ENCODE measurements at places on chromosomes 6 and 20.
A peak's percentile ranks its signal among the peaks of the same experiment; 100 is the strongest.

- no peaks in the 10 kb centered on the region for H3K36me3 ChIP-seq
- H3K27me3 ChIP-seq, result no peaks in the 10 kb centered on the region
- no peak overlapping the region for H3K27ac ChIP-seq
- no peak overlapping the region for H3K4me3 ChIP-seq
These were observed 47.8 kb downstream of the TFEB start for GRCh38 chr6:41687501-41688175.

GRCh38 chr6:16204653-16205376 lies 33.6 kb upstream of the GMPR start:
- H3K27ac ChIP-seq, result no peak overlapping the region
- no peaks in the 10 kb centered on the region for H3K36me3 ChIP-seq
- peaks cover 6% of the 10 kb centered on the region for H3K27me3 ChIP-seq
- no peak for DNase-seq
- H3K4me3 ChIP-seq, result no peak overlapping the region

DNA sequence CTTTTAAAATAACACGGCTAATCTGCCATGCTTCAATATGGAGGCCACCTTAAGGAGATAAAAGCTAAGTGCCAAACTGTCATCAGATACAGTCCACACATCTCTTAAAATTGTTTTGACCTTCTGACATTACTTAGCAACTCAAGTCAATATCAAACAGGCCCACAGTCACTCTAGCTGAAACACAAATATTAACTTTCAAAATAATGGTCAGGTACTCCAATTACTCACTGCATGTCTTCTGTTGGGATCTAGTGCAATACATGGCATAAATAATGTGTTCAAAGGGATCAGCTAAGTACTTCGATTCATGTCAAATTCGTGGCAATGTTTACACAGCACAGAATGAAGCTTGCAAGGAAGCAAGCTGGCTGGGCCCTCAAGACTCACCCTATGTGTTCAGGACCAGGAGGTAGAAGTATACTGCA lies 133.9 kb upstream of the BEND6 start:
- no peak overlapping the region for H3K27ac ChIP-seq
- H3K4me1 ChIP-seq, result peaks cover 7% of the 10 kb centered on the region
- H3K4me3 ChIP-seq, result no peak overlapping the region
- no peaks in the 10 kb centered on the region for H3K36me3 ChIP-seq

DNA sequence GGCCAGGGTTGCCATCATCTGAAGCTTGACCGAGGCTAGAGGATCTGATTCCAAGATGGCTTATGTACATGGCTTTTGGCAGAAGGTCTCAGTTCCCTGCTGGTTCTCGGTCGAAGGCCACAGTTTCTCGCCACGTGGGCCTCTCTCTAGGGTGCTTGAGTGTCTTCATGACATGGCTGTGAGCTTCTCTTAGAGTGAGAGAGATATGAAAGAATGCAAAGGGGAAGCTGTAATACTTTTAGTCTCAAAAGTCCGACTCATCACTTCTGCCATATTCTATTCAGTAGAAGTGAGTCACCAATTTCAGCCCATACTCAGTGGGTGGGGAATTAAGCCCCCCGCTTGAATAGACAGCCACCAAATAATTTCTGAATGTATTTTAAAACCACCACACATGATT lies 94.2 kb downstream of the UTRN start:
- no peaks in the 10 kb centered on the region for H3K27me3 ChIP-seq
- H3K36me3 ChIP-seq, result no peaks in the 10 kb centered on the region
- no peaks in the 10 kb centered on the region for H3K4me1 ChIP-seq
- DNase-seq, result no peak
- H3K4me3 ChIP-seq, result no peak overlapping the region

DNA sequence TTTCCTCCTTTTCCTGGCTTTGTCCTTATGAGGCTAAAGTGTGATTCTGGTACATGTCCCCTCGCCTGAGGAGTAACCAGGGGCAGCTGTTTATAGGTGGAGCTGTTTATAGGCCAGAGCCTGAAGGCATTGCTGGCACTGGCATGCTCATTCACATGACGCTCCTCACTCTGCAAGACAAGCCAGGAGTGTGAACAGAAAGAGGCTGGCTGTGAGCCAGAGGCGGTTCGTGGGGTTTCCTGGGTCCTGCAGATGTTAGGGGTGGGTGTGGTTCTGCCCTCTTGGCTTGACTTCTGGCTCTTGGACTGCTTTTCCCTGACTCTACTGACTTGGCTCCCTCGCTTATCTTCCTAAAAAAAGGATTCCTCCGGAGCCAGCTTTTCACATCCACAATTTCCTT lies 12.8 kb upstream of the MDFI start:
- H3K27me3 ChIP-seq, result no peaks in the 10 kb centered on the region
- no peaks in the 10 kb centered on the region for H3K4me1 ChIP-seq
- H3K4me3 ChIP-seq, result no peak overlapping the region
- H3K27ac ChIP-seq, result no peak overlapping the region
- H3K36me3 ChIP-seq, result no peaks in the 10 kb centered on the region

DNA sequence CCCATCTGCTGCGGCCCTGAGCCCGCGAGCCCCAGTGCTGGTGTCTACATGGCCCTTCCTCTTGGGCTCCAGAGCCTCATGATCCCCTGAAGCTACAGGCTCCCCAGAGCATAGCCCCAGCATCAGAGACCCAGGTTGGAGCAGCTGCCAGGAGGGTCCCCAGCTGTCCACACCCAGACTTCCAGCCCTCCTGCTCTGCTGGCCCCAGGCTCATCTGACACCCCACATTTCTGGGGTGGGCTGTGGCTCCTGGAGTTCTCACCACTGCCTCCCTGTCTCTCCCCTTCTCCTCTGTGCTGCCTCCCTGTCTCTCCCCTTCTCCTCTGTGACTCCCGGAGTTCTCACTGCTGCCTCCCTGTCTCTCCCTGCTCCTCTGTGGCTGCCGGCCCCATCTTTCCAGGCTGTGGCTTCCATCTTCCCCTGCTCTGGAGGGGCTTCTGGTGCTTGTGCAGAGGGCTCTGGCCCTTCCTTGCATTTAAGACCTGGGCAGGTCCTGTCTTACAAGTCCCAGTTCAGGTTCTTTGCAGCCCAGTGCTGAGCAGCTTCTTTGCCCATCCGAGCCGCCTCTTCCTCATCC lies 108.1 kb downstream of the ERMARD start:
- no peaks in the 10 kb centered on the region for H3K4me1 ChIP-seq
- H3K27me3 ChIP-seq, result no peaks in the 10 kb centered on the region
- H3K4me3 ChIP-seq, result no peak overlapping the region
- no peaks in the 10 kb centered on the region for H3K36me3 ChIP-seq
- DNase-seq, result no peak

DNA sequence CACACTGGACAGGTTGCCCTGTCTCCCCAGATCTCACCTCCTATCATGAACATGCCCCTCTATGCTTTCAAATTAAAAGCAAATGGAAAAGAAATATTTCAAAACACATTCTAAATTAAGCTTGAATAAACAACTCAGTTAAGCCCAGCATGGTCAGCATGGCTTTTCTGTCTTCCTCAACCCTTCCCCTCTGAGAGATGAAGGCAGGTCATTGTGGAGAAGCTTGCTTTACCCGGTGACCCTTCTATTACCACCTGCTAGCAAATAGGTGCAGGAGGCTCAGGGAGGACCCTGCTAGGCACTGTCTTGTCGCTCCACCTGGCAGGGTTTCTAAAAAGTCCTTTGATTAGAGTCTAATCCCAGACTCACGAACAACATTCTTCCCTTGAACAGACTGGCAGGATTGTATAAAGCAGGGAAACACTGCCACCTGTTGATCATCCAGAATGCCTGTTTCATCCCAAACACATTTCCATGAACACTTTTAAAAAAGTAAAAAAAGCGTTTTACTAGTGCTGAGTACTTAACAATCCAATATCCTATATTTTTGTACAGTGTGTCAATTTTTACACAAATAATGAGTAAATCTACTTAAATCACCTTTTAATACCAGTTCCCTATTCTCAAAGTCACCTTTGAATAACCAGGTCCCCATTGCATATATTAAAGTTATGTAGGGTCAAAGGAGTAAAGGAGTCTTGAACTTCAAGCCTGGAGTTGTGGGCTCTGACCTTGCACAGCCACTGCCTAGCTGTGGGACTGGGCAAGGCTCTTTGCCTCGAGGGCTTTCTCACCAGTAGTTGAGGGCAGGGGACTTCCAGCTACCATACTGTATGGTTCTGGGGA lies 75.5 kb downstream of the GPR6 start:
- H3K4me3 ChIP-seq, result no peak overlapping the region
- DNase-seq, result peak; percentile 40
- no peaks in the 10 kb centered on the region for H3K4me1 ChIP-seq
- no peaks in the 10 kb centered on the region for H3K36me3 ChIP-seq

DNA sequence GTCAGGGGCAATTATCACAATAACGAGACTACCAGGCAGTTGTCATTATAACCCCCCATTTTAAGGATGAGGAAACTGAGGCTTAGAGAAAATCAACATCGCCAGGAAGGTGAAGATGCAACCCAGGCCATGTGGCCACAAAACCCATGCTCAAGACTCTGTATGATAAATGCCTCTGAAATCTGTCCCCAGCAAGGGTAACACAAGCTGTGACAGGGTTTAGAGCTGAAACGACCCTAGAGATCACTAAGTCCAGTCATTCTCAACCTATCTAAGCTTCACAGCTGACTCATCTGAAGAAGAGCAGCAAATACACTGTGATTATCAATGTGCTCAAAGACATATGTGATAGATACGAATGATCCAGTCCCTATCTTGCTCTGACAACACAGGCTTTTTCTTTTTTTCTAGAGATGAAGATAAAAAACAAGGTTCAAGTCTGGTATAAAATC lies 47.0 kb downstream of the ARHGAP18 start:
- no peaks in the 10 kb centered on the region for H3K36me3 ChIP-seq
- DNase-seq, result no peak
- peak overlapping the region; percentile 87 for H3K27ac ChIP-seq
- peaks cover 79% of the 10 kb centered on the region for H3K4me1 ChIP-seq

- H3K36me3 ChIP-seq, result peaks cover 13% of the 10 kb centered on the region
- H3K4me1 ChIP-seq, result peaks cover 79% of the 10 kb centered on the region
- no peaks in the 10 kb centered on the region for H3K27me3 ChIP-seq
- no peak overlapping the region for H3K4me3 ChIP-seq
- peak overlapping the region; percentile 60 for H3K27ac ChIP-seq
These were observed 9.1 kb upstream of the ZBTB2 start for GRCh38 chr6:151400473-151400872.

- H3K27ac ChIP-seq, result peak overlapping the region; percentile 92
- H3K4me1 ChIP-seq, result peaks cover 71% of the 10 kb centered on the region
- no peak overlapping the region for H3K4me3 ChIP-seq
- no peaks in the 10 kb centered on the region for H3K27me3 ChIP-seq
These were observed 4.2 kb upstream of the PARD6B start for GRCh38 chr20:50726955-50727791.

DNA sequence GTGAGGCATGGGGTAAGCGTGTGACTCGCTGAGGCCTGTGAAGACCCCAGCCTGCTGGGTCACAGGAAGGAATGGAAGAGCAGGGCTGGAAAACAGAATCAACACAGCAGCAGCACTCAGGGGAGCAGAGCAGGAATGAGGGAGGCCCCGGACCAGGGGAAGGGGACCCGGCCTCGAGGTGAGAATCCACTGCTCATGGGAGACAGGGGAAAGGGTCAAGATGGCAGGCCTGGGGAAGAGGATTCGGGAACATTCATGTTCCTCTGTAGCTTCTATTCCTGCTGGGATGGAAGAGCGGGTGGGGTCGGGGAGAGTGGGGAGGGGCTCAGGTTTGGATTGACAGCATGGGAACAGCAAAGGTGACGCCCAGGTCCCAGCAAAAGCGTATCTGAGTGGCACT lies 59.4 kb downstream of the NPEPL1 start:
- peaks cover 40% of the 10 kb centered on the region for H3K27me3 ChIP-seq
- H3K4me3 ChIP-seq, result no peak overlapping the region
- H3K4me1 ChIP-seq, result no peaks in the 10 kb centered on the region

DNA sequence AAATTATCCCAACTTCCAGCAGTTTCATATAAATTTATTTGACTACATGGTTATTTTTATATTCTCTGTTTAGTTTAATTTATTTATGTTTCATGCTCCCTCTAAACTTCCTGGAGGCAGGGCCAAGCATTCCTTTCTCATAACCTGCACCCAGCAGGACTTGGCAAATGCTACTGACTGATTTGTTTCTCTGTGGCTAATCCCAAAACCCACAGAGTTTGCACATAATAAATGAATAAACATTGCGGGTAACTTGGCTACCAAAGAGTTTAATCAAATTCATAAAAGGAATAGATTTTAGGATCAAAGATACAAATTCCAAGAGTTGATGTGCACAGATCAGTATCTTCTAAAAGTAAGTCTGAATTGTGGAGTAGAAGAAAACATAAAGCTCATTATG lies 239.5 kb downstream of the SLC35F1 start:
- H3K4me1 ChIP-seq, result no peaks in the 10 kb centered on the region
- H3K27ac ChIP-seq, result no peak overlapping the region
- H3K4me3 ChIP-seq, result no peak overlapping the region
- no peaks in the 10 kb centered on the region for H3K27me3 ChIP-seq
- DNase-seq, result no peak

- no peaks in the 10 kb centered on the region for H3K36me3 ChIP-seq
- no peaks in the 10 kb centered on the region for H3K4me1 ChIP-seq
- H3K27me3 ChIP-seq, result peaks cover 31% of the 10 kb centered on the region
- H3K4me3 ChIP-seq, result no peak overlapping the region
- no peak for DNase-seq
- no peak overlapping the region for H3K27ac ChIP-seq
These were observed 18.9 kb upstream of the NXT1 start for GRCh38 chr20:23331450-23332350.

DNA sequence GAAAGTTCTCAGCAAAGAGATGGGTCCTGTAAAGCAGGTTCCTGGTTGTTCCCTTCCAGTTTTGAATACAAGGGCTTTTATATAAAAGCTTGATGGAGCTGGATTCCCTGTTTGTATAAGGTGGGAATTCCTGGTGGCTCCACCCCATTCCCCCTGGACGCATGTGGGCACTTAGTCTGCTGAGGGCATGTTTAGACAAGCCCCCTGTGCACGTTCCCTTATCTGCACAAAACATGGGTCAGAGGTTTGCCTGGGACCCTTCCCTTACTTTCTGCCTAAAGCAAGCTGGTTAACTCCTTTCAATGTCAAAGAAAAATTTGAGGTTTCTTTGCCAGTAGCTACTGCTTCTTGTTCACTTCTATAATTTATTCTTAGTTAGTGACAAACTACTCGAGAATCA lies 181.1 kb downstream of the BCKDHB start:
- no peak overlapping the region for H3K27ac ChIP-seq
- H3K4me1 ChIP-seq, result no peaks in the 10 kb centered on the region
- no peaks in the 10 kb centered on the region for H3K36me3 ChIP-seq
- DNase-seq, result no peak
- H3K27me3 ChIP-seq, result no peaks in the 10 kb centered on the region

DNA sequence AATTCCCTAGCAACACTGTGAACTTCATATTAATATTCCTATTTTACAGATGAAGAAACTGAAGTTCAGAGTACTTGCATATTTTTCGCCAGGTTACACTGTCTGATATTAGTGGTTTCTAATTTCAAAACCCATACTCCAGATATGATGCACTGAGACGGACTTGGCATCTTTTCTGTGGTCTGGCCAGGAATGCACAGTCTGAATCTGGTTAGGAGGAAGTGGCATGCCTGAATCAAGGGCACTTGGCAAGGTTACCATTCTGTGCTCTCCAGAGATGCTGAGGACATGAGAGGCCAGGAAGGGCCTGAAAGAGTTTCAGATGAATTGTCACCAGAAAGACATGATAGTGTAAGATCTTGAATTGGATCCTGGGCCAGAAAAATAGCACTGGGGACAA lies 150.1 kb downstream of the HAO1 start:
- no peak overlapping the region for H3K27ac ChIP-seq
- no peaks in the 10 kb centered on the region for H3K4me1 ChIP-seq
- no peak overlapping the region for H3K4me3 ChIP-seq
- no peaks in the 10 kb centered on the region for H3K36me3 ChIP-seq
